ENCODE measurements at places on chromosomes 11 and 22.

DNA sequence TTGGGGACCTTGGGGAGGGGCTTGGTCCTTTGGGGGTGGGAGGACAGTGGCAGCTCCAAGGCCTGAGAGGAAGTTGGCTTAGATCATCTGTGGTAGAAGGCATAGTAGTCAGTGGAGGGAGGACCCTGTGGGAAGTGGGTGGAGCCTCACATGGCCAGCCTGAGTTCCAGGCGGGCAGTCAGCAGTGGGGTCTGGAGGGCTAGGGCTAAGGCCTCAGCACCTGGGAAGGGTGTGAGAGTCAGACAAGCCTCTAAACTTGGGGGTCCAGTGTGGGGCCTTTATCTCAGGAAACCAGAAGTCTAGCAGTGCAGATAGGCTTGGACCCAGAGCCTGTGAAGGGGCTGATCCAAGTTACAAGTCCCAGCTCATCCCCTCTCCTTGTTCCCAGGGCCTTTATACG, 4.0 kb downstream of the NLRX1 start:
- DNase-seq, result no peak

GRCh38 chr22:27718186-27719035, 83.1 kb downstream of the MN1 start:
- peak; percentile 88 for DNase-seq

- no peak for DNase-seq
Measured at GRCh38 chr11:109075976-109076375, 346.0 kb upstream of the C11orf87 start.

- no peak for DNase-seq
Measured at GRCh38 chr22:30045494-30045887, 34.8 kb upstream of the HORMAD2 start.

DNA sequence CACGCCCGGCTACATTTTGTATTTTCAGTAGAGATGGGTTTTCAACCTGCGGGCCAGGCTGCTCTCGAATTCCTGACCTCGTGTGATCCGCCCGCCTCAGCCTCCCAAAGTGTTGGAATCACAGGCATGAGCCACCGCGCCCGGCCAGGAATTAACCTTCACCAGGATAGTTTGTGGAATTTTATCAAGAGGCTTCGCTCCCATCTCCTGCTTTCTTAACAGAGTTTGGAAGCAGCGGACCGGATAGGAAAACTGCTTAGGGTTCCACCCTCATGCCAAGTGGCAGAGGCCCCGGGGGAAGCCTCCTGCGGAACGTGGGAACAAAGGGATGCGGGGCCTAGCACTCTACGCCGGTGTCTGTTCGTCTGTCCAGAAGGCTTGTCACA, 229.9 kb downstream of the ST3GAL4 start:
- no peak for DNase-seq

DNA sequence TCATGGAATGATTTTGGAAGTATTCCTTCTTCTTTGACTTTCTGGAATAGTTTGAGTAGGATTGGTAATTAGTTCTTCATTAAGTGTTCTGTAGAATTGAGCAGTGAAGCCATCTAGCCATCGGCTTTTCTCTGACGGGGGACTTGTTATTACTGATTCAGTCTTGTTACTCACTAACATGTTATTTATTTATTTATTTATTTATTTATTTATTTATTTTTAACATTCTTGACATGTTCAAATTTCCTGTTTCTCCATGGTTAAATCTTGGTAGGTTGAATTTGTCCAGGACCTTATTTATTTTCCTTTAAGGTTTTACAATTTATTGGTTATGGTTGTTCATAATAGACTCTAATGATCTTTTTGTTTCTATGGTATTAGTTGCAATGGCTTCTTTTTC, 15.2 kb upstream of the OR10Q1 start:
- no peak for DNase-seq

GRCh38 chr22:42848941-42849550, 8.0 kb downstream of the ARFGAP3 start:
- no peak for DNase-seq

GRCh38 chr11:1747753-1748635, 2.4 kb downstream of the IFITM10 start:
- no peak for DNase-seq

DNA sequence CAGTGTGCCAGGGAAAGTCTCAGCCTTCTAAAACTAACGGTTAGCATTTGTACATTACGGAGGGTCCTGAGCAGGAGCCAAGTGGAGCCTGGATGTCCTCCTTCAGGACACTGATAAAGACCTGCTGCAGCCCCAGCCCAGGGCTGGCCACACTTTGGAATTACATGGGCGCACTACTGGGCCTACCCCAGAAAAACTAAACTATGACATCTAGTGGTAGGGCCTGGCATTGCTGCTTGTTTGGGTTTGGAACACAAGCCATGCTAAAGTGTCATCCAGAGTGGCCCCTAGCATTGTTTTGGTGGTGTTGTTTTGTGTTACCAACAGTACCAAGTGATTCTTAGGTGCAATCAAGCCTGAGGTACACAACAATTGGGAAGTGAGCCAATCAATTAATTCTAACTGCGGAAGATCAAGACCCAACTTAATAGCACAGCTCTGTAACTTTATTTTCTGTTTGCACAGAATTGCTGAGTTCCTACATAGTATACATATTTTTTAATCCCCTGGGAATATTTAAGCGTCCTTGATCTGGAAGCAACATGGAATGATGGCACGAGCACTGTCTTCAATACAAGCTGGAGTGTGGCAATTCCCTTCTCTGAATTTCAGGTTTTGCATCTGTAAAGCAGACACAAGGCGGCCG, 340.7 kb downstream of the LARGE1 start:
- no peak for DNase-seq

GRCh38 chr11:104908186-104908531, 9.9 kb upstream of the CASP12 start:
- no peak for DNase-seq

- no peak for DNase-seq
Measured at GRCh38 chr22:28743852-28744251, 2.0 kb downstream of the HSCB start.

DNA sequence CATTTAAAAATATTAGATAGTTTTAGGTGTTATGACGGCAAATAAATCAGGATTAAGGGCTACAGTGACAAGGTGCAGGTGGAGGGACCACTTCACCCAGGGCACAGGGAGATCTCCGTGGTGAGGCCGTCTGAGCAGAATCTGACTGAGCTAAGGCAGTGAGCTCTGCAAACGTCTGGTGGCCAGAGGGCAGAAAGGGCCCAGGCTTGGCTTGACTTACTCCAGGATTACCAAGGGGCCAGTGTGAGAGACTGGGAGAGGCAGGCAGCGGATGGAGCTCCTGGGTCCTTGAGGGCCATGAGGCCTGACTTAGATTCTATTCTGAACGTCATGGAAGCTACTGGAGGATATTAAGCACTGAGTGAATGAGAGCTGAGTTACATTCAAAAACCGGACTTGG, 125.9 kb upstream of the B3GAT1 start:
- DNase-seq, result no peak

GRCh38 chr11:78085972-78086371, 6.3 kb upstream of the NDUFC2 start:
- DNase-seq, result no peak

DNA sequence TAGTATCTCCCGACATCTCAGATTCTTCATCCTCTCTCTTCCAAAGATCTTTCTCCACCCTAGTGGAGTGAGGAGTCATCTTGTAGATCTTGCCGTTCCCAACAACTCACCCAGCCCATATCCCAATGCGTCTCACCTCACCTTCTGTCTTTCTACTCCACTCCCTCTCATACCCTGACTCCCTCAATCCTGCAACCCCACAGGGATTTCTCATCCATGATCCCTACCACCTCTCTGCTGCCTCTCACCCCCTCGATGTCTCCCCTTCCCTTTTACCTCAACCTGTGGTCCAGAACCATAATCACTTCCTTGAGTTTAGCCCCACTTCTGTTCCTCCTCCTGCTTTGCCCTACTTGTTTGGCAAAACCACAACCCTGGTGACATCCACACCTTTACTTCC, 41.7 kb downstream of the OTOG start:
- DNase-seq, result no peak

Measured in HS-5 (cell line).